ENCODE measurements at places on chromosomes 3 and 15. TPM values are rescaled to one million over a fixed set of nuclear protein-coding genes. Genes with fewer than 3 reads are reported as not detected.

GRCh38 chr3:194298331-194299227 lies 52.5 kb downstream of the CPN2 start:
- DNase-seq = peak; percentile 49

- DNase-seq = no peak
These were observed 12.5 kb downstream of the MAP6D1 start for GRCh38 chr3:183812761-183813445.

DNA sequence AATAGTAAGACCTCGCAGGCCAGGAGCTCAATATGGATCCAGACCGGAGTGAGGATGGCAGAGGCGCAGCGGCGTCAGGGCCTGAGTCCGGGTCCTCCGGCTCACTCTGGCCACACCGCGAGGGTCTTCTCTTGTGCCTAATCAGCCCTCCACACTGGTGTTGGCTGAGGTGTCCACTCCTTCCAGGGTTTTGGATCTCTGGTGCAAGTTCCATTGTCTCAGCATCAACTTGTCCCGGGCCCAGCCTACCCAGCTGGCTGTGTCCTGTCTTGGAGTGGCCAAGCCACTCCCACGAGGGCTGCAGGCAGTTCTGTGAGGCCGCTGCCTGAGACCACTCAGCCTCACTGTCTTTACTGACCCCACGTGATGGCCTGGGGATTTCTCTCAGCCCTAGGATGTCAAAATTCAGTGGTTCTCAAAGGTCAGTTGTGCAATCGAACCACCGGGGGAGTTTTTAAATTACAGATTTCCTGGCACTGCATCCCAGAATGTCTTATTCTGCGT lies 12.6 kb upstream of the GOLGA6L7 start:
- no peak for DNase-seq

- DNase-seq = no peak
These were observed 297.3 kb upstream of the PROK2 start for GRCh38 chr3:72082186-72082715.

DNA sequence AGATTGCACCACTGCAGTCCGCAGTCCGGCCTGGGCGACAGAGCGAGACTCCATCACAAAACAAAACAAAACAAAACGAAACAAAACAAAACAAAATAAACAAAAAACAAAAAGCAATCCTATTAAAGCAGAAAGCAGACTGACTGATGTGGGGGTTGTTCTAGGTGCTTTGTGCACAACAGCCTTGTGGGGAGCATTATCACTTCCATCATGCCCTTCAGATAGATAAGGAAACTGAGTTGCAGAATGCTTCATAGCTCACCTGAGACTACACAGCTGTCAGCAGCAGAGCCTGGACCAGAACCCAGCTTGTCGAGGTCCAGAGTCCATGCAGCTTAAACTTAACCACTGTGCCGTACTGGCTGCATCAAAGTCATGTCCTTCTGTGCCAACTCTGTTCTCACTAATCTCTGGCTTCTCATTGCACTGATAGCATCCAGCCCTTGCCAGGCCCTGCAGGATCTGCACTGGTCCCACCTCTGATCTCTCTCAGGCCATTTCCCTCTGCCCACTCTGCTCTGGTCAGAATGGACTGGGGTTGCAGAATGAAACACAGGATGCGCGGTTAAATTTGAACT lies 47.6 kb upstream of the MRPS22 start:
- no peak for DNase-seq

GRCh38 chr3:134904776-134905646 lies 110.0 kb downstream of the EPHB1 start:
- DNase-seq = peak; percentile 72

DNA sequence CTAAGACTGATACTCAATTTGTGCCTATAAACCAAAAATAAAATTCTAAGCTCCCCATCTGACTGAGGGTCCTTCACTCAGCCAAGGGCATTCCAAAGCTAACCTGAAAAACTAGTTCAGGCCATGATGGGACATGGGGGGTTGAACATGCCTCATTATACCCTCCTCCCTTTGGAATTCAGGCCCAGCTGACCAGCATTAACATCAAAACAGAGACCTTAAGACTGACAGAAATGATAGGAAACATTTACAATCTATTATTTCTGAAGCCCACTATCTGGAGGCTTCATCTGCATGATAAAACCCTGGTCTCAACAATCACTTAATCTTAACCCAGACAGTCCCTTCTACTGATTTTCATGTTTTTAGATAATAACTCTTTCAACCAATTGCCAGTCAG lies 140.4 kb downstream of the ANO10 start:
- no peak for DNase-seq

- DNase-seq = no peak
These were observed 17.1 kb downstream of the LDHAL6B start for GRCh38 chr15:59223736-59224135.

- DNase-seq = no peak
These were observed 30.4 kb upstream of the OR4F6 start for GRCh38 chr15:101772921-101773320.

- DNase-seq = peak; percentile 25
These were observed 581 bp downstream of the SH3BP5 start for GRCh38 chr3:15331606-15332404.

DNA sequence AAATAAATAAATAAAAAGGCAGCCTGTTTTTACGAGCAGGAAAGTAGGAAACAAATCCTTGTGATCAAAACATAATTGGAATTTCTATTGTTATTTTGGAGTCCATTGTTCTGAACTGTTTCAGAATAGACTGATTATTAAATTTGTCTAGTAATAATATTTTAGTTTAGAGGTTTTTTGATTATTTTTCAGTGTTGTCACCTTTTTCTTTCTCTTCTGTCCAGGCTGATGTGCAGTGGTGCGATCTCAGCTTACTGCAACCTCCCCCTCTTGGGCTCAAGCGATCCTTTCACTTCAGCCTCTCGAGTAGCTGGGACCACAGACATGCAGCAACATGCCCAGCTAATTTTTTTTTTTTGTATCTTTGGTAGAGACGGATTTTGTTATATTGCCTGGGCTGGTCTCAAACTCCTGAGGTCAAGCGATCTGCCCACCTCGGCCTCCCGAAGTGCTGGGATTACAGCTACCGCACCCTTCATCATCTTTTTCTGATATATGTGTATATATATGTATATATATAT lies 38.0 kb downstream of the KAT2B start:
- DNase-seq = no peak

DNA sequence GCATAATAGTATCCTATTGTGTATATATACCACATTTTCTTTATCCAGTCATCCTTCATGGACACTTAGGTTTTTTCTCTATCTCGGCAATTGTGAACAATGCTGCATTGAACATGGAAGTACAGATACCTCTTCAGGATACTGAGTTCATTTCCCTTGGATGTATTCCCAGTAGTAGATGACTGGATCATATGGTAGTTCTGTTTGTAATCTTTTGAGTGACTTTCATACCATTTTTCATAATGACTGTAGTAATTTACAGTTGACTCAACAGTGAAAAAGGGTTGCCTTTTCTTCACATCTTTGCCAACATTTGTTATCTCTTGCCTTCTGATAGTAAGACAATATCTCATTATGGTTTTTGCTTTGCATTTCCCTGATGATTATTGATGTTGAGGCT lies 21.8 kb downstream of the MYH15 start:
- no peak for DNase-seq

GRCh38 chr3:65597226-65597951 lies 441.3 kb downstream of the MAGI1 start:
- peak; percentile 46 for DNase-seq

- DNase-seq = peak; percentile 97
These were observed 49.7 kb downstream of the SEMA5B start for GRCh38 chr3:122977746-122978466.

- DNase-seq = no peak
These were observed 69.3 kb upstream of the PRR23C start for GRCh38 chr3:139113993-139114375.

DNA sequence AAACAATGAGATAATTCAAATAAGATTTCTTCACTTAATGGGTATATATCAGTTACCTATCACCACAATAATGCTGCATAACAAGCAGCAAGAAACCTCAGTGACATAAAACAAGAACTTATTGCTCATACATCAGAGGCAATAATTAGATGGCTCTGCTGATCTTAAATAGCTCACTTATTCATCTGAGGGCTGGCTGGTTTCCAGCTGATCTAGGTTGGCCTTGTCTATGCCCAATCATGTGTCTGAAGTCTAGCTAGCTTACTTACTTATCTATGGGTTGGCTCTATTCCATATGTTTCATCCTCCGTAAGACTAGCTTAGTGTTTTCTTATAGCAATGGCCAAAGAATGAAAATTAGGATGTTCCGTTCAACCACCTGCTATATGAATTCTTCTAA lies 109.4 kb upstream of the AGTR1 start:
- DNase-seq = peak; percentile 19

DNA sequence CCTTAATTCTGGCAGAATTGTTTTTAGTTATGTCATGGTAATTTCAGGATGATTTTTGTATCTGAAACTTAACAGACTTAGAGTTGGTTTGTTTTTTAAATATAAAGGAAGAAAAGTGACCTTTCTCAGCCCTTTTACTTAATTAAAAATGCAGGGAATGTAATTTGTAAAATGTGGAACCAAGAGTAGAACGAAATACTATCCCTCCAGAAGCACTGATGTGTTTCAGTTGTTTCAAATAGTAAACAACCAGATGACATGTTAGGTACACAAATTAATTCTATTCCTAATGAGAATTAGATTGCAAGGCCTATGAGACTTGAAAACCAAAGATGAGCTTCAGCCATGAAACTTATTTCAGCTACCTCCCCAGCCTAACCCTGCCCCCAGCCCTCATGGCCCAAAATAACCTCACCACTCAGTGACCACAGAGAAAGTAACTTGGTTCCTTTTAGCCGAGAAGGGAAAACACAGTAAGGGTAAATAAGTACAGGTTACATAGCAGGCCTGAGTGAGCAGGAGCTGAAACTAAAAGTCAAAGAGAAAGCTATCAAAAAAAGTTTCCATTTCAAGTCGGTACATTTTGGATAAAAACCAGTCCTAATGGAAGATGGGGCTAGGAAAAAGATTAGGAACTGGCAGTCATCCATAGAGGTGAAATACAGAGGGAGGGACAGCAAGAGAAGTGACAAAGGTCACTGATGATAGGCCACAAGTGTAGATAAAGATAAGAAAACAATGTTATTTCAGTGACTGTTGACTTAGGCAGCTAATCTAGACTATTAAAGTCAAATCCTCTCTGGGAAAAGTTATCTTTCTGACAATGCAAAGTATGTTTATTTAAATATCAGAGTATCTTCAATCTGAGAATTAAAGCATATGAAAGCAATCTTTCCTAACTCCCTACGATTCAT lies 23.2 kb downstream of the SENP8 start:
- peak; percentile 77 for DNase-seq

- no peak for DNase-seq
These were observed 249.6 kb upstream of the COL8A1 start for GRCh38 chr3:99388780-99389179.

DNA sequence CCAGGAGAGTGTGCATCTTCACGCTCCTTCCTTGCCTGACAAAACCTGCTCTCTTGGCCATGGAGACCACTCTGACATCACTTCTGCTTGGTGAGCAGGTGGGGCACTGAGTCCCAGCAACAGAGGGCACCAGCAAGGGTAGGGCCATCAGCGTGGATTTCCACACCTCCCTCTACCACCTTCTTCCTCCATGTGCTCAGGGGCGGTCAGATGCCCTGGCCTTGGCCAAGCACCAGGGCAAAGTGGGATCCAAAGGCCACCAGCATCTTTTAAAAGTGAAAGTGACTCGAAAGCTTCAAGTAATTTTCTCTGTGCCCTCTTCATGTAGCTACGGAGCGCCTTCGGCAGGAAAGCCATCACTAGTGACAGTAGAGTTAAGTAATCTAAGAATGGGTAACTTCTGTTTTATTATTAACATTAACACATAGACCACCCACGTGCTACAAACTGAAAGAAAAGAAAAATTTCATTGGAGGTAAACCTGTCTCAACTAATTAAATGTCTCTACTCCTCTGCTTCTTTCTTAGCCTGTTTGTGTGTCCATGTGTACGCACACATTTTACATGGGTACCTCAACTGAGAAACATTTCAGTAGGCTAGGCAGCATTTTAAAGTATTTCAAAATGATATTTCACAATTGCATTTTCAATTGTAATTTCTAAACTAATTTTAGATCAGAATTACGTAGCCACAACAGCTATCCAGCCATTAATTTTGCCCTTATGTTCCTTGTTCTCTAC lies 57.9 kb downstream of the CHSY1 start:
- DNase-seq = no peak

DNA sequence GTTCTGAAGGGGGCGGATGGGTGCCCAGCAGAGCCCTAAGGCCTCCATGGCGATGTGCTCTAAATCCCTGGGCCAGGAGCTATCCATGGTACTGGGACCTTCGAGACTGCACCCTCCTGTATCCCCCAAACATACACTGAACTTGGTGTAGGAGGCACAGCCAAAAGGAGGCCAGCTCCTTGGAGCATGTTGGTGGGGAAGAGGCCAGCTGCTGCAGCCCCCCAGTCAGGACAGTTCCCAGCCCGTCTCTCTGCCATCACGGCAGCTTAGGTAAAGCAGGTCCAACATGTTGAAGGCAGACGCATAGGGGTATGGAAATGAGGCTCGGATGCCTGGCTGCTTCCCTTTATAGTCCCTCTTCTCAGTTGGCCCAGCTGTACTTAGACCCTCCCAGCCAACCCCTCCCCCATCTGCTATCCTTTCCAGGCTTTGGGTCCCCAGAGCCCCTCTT lies 1.8 kb downstream of the CAMKV start:
- peak; percentile 31 for DNase-seq

DNA sequence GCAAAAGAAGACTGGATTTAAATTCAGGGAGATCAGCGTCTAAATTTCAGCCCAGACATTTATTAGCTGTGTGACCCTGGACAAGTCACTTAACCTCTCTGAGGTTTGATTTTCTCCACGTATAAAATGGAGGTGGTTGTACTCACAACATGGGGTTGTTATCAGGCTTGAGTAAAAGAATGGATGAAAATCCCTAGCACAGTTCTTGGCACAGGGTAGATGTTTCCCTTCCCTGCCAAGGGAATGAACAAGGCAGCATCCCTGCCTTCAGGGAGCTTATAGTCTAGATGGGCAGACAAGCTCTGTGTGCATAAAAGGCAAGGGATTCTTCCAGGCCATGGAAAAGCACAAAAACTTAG lies 50.2 kb upstream of the MRPS22 start:
- DNase-seq = no peak

DNA sequence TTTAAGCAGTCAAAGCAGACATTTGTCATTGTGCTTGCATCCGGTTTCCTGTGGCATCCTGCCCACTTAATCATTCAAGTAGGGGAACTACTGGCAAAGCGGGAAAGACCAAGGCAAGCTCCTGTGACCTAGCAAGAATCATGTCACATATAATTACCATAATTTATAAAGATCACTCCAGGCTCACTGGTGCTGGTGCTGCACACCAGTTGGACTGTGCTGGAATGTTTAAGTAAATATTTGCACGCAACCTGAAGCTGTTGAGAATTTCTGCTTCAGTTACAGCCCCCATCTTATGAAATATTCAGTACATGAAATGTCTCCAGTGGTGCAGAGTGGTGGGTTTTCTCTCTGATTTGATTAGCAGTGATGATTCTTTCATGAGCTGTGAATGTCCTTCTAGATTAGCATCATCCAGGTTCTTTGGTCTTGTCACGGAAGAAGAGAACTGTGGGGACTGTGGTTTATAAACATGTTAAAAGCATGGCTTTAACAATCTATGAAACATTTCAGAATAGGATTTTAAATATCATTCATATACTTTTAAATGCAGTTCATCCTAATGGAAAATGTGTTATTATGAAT lies 621.3 kb upstream of the EPHA6 start:
- DNase-seq = no peak

- no peak for DNase-seq
These were observed 239.4 kb upstream of the LRRN1 start for GRCh38 chr3:3559786-3560185.

The FETUB gene
- not detected for total RNA-seq

The GP5 gene
- under 0.01 TPM for total RNA-seq

The SH3BP5 gene
- total RNA-seq = 12.9 TPM

The DZIP1L gene
- 21.5 TPM for total RNA-seq

The FGD5 gene
- total RNA-seq = 0.30 TPM

The P3H2 gene
- total RNA-seq = 240 TPM

The PSMA4 gene
- total RNA-seq = 266 TPM
